ENCODE measurements at places on chromosomes 12 and 14. TPM values are rescaled to one million over a fixed set of nuclear protein-coding genes. Genes with fewer than 3 reads are reported as not detected.

The RBP5 gene
- total RNA-seq = 1.1 TPM

The KRT72 gene
- not detected for total RNA-seq

The STAC3 gene
- 0.35 TPM for total RNA-seq

The TESPA1 gene
- total RNA-seq = 3.2 TPM

The CLSTN3 gene
- 13.9 TPM for total RNA-seq

The OR4Q2 gene
- not detected for total RNA-seq

All from gastroesophageal sphincter (tissue), 4 donors.